Foreskin keratinocyte (primary cell): ENCODE measurements at places on chromosomes 1 and 21. TPM values are rescaled to one million over a fixed set of nuclear protein-coding genes. Genes with fewer than 3 reads are reported as not detected.

PRAMEF9 gene
- not detected in 2 replicates for total RNA-seq

KLHDC7A gene
- not detected in 2 replicates for total RNA-seq

PRAMEF25 gene
- not detected in 2 replicates for total RNA-seq

DNA sequence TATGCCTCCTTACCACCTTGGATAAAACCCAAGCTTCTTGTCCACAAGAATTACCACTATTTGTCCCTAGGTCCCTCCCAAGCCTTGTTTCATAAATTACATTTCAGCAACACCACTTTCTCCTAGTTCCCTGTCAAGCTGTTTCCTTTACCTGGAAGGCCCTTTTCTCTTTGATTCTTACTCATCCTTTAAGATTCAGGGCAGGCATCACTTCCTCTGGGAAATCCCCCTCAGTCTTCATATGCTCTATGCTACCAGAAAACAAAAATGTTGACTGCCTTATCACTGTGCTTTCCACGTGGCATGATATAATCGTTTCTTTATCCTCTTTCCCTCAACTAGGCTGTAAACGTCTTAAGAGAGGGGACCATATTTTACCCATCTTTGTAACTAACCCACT lies 102.7 kb downstream of the LYST start:
- peak; percentile 52 for DNase-seq

DNA sequence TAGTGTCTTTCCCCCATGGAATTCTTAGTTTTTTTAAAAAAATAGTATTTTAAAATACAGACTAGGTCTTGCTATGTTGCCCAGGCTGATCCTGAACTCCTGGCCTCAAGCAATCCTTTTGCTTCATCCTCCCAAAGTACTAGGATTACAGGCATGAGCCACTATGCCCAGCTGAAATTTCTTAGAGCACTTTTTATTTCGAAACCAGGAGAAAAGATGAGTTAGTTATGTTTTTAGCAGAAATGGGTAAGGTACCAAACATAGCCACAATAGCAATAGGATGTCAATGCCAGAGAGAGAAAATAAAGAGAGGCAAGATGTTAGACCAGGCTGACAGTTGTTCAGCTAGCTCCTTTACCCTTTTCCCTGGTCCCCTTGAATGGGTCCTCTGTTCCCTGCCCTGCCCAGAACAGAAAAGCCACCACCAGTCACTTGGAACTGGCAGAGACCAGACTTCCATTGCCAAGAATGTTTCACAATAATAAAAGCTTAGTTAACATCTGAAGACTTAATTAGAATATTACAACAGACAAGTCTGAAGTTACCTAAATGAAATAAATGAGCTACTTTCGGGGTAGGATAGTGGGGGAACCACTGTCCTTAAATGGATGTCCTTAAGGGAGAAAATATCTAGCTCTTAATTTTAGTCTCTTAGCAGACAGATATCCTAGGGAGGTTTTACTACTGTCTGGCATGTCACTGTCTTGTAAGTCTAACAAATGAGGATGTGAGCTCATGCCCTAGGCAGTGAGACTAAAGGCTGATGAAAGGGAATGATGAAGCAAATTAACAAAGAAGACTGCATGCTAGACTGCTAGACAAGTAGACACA lies 54.3 kb downstream of the ABL2 start:
- peak; percentile 85 for DNase-seq

- no peak for DNase-seq
Measured at GRCh38 chr21:25313829-25314228, 293.5 kb downstream of the MRPL39 start.

GRCh38 chr1:96554364-96554763 lies 167.2 kb upstream of the PTBP2 start:
- DNase-seq, result no peak

GRCh38 chr1:201284636-201285035 lies 1.3 kb downstream of the PKP1 start:
- no peak for DNase-seq

- no peak for DNase-seq
Measured at GRCh38 chr1:147651466-147651865, 18.9 kb downstream of the ACP6 start.
